Right cardiac atrium (tissue), 5 donors: ENCODE measurements at places on chromosomes 13 and 19. TPM values are rescaled to one million over a fixed set of nuclear protein-coding genes. Genes with fewer than 3 reads are reported as not detected.

DNA sequence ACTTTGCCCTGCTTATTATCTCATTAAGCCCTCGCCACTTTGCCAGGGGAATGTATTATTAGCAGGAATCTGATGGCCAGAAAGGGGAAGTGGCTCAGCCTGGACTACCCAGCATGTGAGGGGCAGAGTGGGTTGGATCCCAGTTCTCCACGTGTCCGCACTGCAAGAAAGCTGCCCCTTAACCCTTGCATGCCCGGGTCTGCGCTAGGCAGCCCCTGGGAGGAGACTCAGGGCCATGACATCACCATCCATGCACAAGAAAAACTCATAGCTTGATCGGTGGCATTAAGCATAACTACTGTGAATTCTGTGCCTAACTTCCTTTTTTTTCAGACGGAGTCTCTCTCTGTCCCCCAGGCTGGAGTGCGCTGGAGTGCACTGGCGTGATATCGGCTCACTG, 8.9 kb downstream of the CACNG8 start:
- peak; percentile 18 for DNase-seq

- no peak for DNase-seq
Measured at GRCh38 chr19:33150852-33151518, 19.1 kb downstream of the WDR88 start.

GRCh38 chr19:56841193-56841543, 642 bp upstream of the PEG3 start:
- DNase-seq: no peak

DNA sequence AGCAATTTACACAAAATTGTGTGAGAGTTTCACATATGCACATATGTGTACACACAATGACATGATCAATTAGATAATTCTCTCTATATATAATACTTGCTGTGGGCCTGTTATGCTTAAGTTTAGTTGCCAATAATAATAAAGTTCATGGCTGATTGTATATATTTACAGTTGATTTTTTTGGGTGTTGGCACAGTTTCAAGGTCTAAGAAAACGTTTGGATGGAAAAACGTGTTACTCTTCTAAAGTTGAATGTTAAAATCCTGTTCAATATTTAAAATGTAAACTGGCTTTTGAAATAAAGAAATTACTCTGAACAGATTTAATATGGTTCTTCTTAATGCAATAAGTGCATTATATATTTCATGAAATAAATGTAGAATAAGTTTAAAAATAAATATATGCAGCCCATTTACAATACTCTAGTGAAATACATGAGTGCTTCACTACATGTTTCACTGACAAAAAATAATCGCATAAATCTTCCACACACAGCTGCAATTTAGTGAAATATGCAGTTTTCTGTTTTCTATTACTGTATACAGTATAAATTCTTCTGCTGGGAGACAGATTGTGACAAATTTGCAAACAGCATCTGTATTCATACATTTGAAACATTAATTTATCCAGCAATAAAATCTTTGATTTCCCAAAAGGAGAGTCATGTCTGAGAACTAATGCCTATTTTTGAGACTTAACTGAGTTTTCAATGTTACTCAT, 586.9 kb upstream of the KLHL1 start:
- DNase-seq: no peak

DNA sequence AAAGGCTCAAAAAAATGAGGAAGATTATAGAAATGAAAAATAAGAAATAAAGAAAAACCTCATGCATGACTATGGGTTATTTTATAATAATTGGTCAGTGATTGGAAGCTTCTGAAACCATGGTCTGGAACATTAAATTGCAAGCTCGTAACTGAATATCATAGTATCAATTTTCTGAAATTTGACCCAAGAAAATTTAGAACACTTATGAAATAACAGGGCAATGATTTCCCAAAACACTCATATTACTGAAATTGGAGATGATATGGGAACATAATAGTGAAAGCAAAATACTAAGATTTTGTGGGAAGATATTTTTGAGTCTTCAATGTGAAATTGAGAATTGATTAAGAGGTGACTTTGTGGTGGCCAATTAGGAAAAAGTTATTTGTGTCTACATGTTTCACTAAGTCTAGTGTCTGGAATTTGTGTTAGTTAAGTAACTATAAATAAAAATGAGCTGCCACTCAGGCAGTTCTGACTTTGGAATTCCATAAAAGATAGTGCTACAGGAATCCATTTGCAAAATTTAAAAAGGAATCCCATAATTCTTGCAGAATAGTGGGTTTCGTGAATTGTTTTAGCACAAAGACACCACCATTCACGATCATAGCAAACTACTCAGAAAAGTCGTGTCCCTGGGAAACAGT, 603.0 kb downstream of the LMO7 start:
- DNase-seq: no peak

LIM2 gene
- polyA plus RNA-seq: not detected

- DNase-seq: no peak
Measured at GRCh38 chr13:113272031-113272430, 25.0 kb upstream of the LAMP1 start.

RXFP2 gene
- not detected for polyA plus RNA-seq

- no peak for DNase-seq
Measured at GRCh38 chr13:30746791-30747190, 11.4 kb downstream of the ALOX5AP start.

DNA sequence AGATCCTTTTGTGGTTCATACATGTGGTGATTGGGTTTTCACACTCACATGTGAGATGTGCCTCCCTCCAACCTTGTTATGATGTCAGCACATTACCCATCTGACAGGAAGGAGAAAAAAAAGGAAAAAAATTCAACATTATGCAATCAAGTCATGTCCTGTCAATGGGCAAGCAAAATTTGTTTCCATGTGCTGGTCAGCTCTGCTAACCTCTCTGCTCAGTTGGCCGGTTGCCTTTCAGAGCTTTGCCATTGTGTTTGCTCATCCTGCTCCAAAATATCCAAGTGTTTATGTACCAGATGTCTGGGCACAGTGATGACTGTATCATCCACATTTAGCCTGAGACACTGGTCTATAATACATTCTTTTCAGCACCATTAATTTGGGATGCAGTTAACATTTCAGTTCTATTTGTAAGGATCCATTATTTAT, 27.0 kb upstream of the METTL21C start:
- no peak for DNase-seq

GRCh38 chr13:107873926-107874325, 341.4 kb downstream of the LIG4 start:
- DNase-seq: no peak

- DNase-seq: no peak
Measured at GRCh38 chr13:93216122-93216521, 10.5 kb upstream of the GPC6 start.

ZNF473 gene
- 2.1 TPM for polyA plus RNA-seq

DNA sequence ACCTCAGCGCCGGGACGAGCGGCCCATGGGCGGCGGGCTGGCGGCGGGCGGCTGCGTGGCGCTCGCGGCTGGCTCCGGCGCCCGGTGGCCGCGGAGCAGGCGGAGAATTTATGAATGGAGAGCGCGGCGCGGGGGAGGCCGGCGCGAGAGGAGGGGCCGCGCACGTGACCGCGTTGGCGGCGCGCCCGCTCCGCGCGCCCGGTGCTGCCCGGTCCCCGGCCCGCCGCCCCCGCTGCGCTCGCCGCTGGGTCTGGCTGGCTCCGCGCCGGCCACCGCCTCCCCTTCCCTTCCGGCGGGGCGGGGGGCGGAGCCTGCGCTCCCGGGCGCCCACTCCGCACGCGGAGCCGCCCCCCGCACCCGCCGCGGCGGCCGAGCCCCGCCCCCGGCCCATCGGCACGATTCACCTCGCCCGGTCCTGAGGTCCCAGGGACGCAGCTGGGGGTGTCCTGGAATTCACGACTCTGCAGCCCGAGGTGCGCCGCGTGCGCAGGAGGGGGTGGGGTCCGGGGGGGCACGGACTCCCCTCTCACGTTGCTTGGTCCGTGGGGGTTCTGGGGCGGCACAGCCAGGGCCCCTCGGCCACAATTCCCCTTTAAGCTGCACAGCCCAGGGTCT, at the start of gene CBARP:
Gene CBARP, minus strand, starts transcription at position 252 of the 615 bp plus-strand sequence. CDS start 1,905 bp downstream, outside the sequence.
- DNase-seq: peak; percentile 84

GRCh38 chr13:66341635-66342377, 888.3 kb downstream of the PCDH9 start:
- no peak for DNase-seq

ZNF208 gene
- 9.7 TPM for polyA plus RNA-seq

GRCh38 chr19:55686311-55687050, 11.5 kb downstream of the EPN1 start:
- DNase-seq: no peak

HMG20B gene
- 50.5 TPM for polyA plus RNA-seq

DNA sequence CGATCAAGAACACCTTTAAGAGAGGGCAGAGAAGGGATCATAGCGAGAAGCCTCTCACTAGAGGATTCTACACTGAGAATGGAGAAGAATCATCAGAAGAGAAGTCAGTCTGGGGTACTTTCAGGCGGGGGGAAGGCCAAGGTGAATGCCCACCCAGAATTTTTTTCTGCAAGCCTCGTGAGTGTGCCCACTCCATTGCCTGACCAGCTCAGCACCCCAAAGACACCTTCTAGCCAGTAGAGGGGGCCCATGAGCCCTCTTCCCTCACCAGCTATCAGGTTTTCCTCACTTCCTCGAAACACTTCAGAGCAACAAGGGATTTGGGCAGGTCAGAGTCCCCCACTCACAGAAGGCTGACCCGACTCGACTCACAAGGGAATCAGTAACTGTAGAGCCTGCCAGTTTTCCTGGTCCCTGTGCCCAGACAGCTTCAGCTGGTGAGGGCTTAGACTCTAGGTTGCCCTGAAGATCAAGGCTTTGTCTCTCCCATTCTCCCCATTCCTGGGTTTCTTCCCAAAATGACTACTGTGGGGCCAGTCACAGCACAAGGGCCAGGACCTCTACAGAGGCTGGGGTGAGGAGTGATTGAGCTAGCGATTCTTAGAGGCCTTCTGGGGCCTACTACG, 18.4 kb downstream of the NLRP13 start:
- DNase-seq: no peak

DNA sequence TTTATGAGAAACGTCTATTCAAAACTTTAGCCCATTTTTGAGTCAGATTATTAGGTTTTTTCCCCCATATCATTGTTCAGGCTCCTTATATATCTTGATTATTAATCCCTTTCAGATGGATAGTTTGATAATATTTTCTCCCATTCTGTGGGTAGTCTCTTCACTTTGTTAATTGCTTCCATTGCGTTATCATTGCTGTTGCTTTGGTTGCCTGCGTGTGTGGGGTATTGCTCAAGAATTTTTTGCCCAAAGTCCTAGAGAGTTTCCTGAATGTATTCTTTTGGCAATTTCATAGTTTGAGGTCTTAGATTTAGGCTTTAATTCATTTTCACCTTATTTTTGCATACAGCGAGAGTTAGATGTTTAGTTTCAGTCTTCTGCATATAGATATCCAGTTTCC, 25.8 kb upstream of the PRR20A start:
- no peak for DNase-seq

GRCh38 chr19:17522988-17523872, 11.8 kb downstream of the PGLS start:
- peak; percentile 83 for DNase-seq

RASGRP4 gene
- polyA plus RNA-seq: 0.81 TPM

DNA sequence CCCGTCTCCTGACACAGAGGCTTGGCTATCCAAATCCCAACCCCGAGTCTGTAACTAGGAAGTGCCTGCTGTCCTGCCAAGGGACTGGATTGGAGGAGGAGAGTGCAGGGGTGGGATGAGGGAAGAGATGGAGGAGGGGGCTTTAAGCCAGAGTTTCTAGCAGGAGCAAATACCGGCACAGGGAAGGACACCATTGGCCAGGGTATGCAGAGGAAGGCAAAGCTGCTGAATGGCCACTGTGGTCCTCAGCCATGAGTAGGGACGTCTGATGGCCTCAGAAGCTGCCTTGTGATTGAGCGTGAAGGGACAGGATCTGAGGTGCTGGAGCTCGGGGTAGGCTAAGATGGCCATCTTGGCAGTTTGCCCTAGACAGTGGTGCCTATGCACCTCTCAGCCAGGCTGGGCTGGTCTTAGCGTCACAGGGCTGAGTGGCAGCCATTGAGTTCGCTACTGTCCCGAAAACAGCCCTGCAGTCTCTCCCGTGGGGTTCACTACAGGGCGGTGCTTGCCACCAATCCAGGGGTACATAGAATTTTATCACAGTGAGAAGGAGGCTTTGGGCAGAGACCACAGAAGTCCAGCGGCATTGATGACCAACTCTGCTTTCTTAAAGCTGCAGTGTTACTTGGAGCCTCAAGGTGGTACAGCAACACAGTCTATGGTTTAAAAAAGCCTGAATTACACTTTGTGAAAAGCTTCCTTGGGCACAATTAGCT, 61.8 kb downstream of the AKAP11 start:
- no peak for DNase-seq

DNA sequence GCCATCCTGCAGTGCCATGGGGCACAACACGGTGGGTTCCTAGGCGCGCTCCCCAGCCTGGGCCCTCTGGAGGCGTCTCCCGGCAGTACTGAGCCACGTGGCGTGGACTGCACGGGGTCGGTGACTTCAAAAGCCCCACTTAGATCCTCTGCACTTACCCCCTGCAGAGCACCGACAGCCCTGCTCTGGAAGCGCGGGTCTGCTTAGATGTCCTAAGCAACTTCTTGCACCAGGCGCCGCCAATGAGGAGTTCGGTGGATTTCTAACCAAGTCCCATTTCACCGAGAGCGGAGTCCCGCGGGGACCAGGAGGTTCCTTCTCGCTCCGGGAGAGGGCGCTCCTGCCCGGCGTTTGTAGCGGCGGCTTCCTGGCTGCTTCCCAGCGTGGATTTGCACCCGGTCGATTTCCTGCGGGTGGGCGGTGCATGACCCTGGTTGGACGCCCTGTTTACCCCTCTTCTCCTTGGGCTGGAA, 25.2 kb upstream of the ZNF845 start:
- DNase-seq: peak; percentile 67

GRCh38 chr19:2356036-2356646, 3.9 kb upstream of the TMPRSS9 start:
- no peak for DNase-seq

APOE gene
- polyA plus RNA-seq: 109 TPM

GRCh38 chr19:30333291-30334065, 38.7 kb upstream of the ZNF536 start:
- DNase-seq: no peak

- DNase-seq: peak; percentile 92
Measured at GRCh38 chr19:36032251-36033104, at the start of gene CLIP3. CLIP3 (minus strand) TSS chr19:36032873; CDS start chr19:36032357, 516 bp downstream.
